ENCODE measurements at places on chromosomes 12 and 14. TPM values are rescaled to one million over a fixed set of nuclear protein-coding genes. Genes with fewer than 3 reads are reported as not detected.
A peak's percentile ranks its signal among the peaks of the same experiment; 100 is the strongest.

GZMB gene
- not detected for total RNA-seq

C14orf132 gene
- 78.3 TPM for total RNA-seq

SETD1B gene
- 9.4 TPM for total RNA-seq

FAM234B gene
- total RNA-seq = 1.2 TPM

DNA sequence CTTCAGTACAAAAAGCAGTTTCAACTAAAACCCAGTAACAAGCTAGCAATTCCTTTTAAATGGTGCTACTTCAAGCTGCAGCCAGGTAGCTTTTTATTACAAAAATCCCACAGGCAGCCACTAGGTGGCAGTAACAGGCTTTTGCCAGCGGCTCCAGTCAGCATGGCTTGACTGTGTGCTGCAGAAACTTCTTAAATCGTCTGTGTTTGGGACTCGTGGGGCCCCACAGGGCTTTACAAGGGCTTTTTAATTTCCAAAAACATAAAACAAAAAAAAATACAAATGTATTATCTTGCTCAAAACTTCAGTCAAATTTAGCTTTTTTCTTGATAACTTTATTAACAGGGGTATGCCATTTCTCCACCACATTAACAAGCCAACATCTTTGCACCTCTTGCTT, 3.6 kb upstream of the CLEC4E start:
- H3K4me1 ChIP-seq = no peaks in the 10 kb centered on the region

DNA sequence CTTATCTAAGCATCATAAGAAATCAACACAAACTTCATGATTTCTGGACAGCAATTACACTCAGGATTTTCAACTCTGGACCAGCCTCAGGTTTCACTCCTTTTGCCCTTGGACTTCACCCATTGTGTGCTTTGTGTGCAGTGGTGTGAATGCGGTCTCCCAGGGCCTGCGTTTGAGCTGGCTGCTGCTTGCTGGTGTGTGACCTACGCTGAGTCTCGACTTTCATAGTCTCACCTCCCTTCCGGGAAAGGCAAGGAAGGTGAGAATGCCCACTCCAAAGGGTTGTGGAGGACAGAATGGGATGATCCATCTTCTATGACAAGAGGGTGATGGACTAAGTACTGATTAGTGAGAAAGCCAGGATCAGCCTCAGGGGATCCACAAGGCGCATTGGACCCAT, 228.8 kb downstream of the C12orf75 start:
- H3K27ac ChIP-seq = no peak overlapping the region
- no peaks in the 10 kb centered on the region for H3K27me3 ChIP-seq
- H3K36me3 ChIP-seq = no peaks in the 10 kb centered on the region
- H3K4me1 ChIP-seq = peaks cover 19% of the 10 kb centered on the region
- no peak overlapping the region for H3K4me3 ChIP-seq

DNA sequence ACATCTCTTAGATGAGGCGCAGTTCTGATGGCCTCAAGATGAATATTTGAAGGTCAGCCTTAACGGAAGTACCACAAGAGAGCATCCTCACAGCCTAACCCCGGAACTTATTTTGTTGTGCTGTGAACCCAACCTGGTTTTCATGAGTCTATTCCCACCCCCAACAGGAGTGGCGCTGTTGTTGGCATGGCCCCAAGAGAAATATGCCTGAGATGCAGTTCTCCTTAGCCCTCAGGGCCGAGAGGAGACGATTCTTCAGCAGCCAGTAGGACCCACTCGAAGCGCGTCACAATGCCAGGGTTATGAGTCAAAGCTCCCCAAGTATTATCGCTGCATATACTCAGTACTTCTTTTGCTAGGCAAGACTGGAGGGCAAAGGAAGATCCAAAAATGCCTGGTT, 24.5 kb upstream of the BCL11B start:
- H3K27me3 ChIP-seq = no peaks in the 10 kb centered on the region
- no peak overlapping the region for H3K27ac ChIP-seq
- H3K4me3 ChIP-seq = no peak overlapping the region
- DNase-seq = no peak
- H3K36me3 ChIP-seq = no peaks in the 10 kb centered on the region

DNA sequence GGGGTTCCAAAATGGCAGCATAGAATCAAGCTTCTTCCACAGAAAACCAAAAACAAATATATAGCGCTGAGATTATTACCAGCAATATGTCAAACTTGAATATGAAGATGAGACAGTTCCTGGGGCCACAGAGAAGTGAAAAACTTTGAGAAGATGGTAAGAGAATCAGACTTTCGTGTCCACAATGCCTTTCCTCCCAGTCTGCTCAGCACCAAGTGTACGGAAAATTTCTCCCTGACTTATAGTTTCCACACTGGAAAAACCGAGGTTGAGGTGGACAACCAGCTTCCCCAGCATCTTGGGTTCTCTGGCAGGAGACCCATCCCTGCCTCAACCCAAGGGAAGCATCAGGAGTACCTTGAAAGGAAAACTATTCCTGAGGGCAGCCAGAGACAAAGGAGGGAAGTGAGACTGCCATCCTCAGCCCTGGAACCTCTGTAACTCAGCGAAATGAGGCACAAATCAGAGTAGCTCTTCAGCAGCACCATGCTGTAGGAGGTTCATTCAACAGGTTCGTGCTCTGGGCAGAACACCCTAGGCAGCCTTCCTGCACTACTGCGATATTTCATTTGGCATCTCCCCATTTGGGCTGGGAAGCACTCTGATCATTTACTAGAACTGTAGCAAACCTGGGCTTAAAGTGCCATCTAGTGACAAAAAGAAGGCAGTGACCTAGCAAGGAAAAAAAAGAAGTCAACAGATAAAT, 52.4 kb upstream of the CAPRIN2 start:
- no peak overlapping the region for H3K27ac ChIP-seq
- no peak overlapping the region for H3K4me3 ChIP-seq
- peak; percentile 64 for DNase-seq
- H3K4me1 ChIP-seq = no peaks in the 10 kb centered on the region
- no peaks in the 10 kb centered on the region for H3K27me3 ChIP-seq

DNA sequence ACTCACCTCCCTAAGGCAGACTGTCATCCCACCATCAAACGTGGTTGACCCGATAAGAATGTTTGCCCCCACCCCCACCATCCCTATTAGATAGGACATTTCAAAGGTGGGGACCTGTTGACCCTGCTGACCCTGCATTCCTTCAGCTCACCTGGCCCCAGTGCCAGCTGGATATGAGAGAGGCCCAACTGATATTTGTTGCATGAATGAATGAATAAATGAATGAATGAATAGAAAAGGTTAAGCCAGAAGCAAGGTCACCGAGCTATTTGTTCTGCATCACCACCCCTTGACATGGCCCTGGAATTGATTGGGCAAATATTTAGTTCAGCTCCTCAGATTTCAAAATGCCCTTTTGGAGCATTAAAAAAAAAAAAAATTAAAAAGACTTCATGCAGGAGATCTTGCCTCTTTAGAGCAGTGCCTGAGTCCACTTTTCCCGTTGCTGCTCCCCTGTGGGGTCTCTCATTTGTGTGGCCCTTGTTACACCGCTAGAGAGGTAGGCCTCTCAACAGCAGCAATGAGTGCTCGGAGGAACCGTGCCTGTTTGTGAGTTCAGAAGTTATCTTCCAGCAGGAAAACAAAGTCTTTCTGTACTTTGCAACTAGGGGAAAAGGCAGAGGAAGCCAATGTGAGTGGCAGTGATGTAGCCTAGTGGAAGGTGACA, 8.5 kb upstream of the SERPINA5 start:
- DNase-seq = no peak
- no peaks in the 10 kb centered on the region for H3K36me3 ChIP-seq
- no peak overlapping the region for H3K4me3 ChIP-seq
- no peak overlapping the region for H3K27ac ChIP-seq
- H3K27me3 ChIP-seq = no peaks in the 10 kb centered on the region
- H3K4me1 ChIP-seq = peaks cover 12% of the 10 kb centered on the region

GRCh38 chr12:63066782-63067181, 84.2 kb downstream of the AVPR1A start:
- no peaks in the 10 kb centered on the region for H3K4me1 ChIP-seq
- no peak overlapping the region for H3K4me3 ChIP-seq
- no peaks in the 10 kb centered on the region for H3K27me3 ChIP-seq
- no peaks in the 10 kb centered on the region for H3K36me3 ChIP-seq

DNA sequence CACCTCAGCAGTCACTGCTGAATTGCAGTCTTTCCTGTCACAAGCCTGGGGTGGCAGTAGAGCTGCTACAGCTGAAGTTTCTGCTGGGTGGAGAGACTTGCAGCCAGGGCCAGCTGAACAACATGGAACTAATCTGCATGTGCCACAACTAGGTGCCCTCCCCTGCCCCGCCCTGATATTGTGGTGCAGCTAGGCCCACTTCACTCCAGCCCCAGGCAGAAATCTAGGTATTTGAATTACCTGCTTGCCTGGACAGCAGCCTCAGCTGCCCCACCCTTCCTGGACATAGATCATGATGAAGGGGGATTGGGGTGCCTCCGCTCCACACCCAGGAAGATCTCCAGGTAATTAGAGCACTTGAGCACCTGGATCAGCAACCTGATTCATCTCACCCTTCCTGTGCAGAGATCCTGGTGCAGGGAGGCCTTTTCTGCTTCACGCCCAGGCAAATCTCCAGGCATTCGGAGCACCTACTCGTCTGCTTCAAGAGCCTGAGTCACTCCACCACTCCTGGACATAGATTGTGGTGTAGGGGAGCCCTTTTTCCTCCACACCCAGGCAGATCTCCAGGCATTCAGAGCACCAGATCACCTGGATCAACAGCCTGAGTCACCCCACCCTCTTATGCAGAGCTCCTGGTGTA, 477.0 kb downstream of the SOX5 start:
- no peak overlapping the region for H3K4me3 ChIP-seq
- no peaks in the 10 kb centered on the region for H3K4me1 ChIP-seq
- no peaks in the 10 kb centered on the region for H3K27me3 ChIP-seq
- DNase-seq = no peak

DNA sequence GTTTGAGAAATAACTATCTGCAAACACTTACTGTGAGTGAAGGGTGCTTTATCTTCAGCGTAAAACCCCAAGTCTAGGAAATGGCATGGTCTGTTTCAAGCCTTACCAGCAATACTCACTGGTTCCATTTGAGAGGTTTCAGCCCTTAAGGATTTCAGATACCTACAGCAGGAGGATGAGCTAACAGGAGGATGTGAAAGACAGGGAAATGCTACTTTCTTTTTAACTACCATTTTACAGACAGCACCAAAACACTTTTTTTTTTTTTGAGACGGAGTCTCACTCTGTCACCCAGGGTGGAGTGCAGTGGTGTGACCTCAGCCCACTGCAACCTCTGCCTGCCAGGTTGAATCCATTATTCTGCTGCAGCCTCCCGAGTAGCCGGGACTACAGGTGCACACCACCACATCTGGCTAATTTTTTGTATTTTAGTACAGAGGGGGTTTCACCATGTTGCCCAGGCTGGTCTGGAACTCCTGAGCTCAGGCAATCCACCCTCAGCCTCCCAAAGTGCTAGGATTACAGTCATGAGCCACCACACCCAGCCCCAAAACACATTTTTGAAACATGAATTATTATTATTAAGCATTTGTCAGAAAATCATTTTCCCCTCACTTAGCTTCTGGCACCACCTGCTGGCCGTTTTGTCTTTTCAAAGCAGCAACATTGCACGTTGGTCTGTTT, 4.6 kb downstream of the MTRFR start:
- H3K27me3 ChIP-seq = no peaks in the 10 kb centered on the region
- no peak for DNase-seq
- no peak overlapping the region for H3K27ac ChIP-seq
- peaks cover 47% of the 10 kb centered on the region for H3K4me1 ChIP-seq

DNA sequence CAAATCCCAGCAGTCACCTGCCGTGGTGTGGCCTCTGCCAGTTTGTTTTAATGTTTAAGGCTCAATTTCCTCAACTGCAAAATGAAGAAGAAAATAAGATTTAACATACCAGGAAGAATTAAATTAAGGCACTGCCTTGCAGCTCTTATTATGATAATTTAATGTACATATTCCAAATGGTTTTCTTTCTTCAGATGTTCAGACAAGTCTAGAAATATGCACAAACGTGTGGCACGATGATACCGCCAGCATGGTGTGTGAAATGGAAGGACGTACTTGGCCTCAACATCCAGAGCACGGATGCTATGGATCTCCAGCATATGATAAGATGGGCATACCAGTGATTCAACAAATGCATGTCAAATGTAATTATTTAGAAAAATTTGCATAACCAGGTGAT, 959.4 kb upstream of the TMEM132C start:
- H3K36me3 ChIP-seq = no peaks in the 10 kb centered on the region
- H3K27me3 ChIP-seq = no peaks in the 10 kb centered on the region
- no peaks in the 10 kb centered on the region for H3K4me1 ChIP-seq
- no peak overlapping the region for H3K27ac ChIP-seq
- DNase-seq = no peak
